ENCODE measurements at places on chromosomes 12 and 14.

GRCh38 chr14:61749264-61749663, 13.0 kb upstream of the SNAPC1 start:
- DNase-seq = no peak

- no peak for DNase-seq
These were observed 4.7 kb downstream of the RBP5 start for GRCh38 chr12:7123806-7124522.

DNA sequence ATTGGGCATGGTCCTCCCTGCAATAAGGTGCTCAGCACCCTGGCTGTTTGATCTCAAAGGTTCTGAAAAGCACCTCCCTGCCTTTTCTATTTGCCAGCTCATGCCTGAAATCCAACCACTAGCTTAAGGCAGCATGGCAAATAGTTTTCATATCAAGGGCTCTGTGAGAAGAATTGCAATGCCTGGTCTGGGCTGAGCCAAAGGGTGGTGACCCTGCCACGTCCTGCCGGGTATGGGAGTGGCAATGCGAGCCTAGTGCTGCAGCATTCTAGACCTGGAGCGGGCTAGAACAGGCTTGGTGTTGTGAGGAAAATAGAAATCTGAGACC, 2.3 kb upstream of the SCNN1A start:
- DNase-seq = no peak

GRCh38 chr12:82688596-82688995, 1.9 kb downstream of the TMTC2 start:
- no peak for DNase-seq

DNA sequence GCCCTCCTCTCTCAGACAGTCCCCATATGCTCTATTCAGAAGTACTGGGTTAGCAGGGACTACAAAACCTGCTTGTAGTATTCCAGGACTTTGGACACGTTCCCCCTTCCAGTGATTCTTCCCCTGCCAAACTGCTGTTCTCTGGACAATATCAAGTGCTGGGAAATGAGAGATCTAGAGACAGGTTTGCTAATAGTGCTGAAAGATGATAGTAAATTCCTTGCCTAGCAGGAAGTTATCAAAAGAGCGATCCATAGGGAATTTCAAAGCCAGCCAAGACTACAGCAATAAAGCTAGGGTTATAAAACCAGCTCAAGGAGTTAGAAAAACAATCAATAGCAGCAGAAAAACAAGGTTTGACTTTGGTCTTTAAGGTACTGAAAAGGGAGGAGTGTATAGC, 15.2 kb downstream of the SLC7A8 start:
- DNase-seq = no peak

- no peak for DNase-seq
These were observed 76.7 kb upstream of the SLCO1B1 start for GRCh38 chr12:21054334-21054733.

DNA sequence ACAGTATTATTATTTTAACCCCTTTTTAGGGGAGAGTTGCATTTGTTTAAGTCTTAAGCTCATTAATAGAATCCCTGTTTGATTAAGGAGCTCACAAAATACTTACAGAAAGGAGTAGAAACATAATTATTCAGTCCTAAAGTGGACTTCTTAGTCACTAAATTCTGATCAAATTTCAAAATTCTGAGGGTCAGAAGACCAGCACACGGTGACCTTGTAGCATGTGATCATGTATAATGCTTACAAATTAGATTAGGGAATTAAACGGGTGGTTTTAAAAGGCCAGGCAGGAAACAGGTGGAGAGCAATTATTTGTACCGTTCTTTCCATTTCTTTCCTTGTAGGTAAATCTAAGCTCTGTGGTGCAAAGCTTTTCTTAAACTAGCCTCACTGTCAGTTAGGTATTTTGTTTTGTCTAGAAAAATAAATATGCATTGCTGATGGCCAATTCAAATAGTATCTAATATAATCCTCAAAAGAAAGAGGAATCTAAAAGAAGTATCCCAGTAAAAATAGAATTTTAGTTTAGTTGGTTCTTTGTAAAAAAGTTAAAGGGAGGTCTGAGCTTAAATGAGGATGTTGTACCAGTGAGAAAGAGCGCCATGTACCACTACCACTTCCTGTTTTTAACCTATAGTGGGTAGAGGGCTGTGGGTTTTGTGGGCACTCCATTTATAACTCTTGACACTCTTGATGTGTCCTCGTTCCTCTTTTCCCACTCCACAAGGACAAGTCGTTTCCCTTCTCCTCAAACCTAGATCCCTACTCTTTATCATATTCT, 51.1 kb downstream of the SLC38A1 start:
- DNase-seq = no peak

DNA sequence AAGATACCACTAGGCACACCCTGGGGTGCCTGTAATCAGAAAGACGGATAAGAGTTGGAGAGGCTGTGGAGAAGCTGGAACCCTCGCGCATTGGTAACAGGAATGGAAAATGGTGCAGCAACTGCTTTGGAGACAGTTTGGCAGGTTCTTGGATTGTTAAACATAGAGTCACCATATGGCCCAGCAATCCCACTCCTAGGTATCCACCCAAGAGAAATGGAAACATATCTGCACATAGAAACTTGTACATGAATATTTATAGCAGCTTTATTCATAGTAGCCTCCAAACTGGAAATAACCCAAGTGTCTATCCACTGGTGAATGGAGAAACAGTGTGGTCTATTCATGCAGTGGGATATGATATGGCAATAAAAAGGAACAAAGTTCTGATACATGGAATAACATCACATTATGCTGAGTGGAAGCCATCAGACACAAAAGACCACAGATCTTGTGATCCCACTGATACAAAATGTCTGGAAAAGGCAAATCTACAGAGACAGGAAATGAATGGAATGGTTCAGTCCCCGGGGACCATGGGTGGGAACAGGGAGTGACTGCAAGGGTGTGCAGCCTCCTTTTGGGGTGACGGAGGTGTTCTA, 45.4 kb downstream of the JAG2 start:
- no peak for DNase-seq

All from hippocampal formation (tissue), 2 donors.